ACHN (cell line): ENCODE measurements at places on chromosomes 11 and 22.

DNA sequence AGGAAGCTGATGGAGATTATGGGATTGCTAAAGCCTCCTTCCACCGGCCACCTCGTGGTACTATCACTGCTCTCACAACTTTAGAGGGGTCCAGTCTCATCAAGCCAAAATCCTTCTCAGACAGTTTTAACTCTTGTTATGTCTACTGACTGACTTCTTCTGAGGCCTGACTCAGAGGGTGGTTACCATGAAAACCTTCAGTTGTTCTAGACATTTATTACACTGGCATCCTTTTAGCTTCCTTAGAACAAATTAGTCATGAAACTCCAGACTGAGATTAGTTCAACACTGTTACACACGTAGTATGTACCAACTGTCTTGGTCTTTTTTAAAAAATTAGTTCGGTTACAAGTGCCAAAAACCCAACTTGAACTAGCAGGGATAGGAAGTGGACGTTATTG lies 7.5 kb downstream of the DIXDC1 start:
- peak; percentile 82 for DNase-seq

GRCh38 chr22:29948385-29948769 lies 65.4 kb downstream of the MTMR3 start:
- DNase-seq, result no peak

- peak; percentile 49 for DNase-seq
These were observed 86.1 kb upstream of the HORMAD2 start for GRCh38 chr22:29994027-29994715.

GRCh38 chr11:110990311-110990710 lies 255.2 kb upstream of the POU2AF2 start:
- no peak for DNase-seq

DNA sequence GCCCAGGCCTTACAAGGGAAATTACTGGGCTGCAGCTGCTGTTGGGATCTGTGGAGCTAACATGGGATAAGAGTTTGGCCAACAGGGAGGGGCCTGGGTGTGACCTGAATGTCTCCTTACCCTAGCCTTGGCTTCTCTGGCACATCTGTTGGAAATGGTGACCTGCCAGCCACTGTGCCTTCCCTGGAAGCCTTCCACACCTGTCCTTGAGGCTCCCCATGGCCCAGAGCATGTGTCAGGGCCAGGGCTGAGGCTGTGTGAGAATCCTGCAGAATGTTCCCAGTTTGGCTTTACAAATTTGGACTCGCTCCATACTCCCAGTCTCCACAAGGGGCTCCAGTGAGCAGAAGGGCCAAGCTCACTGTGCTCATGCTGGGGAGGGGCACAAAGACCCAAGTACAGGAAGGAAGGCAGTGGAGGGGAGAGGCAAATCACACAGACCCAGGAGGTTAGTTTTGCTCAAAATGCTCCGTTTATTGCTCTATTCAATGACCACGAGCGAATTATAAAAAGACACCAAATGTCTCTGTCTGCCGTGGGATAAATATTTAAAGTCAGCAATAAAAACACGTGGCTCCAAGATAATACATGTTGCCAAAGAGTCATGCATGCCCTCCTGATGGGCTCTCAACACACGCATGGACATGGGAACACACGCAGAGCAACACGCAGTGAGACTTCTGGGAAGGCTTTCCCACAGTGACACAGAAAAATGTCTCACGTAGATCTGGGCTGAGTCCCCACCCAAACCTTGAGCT lies 1.7 kb upstream of the IGSF22 start:
- peak; percentile 30 for DNase-seq

DNA sequence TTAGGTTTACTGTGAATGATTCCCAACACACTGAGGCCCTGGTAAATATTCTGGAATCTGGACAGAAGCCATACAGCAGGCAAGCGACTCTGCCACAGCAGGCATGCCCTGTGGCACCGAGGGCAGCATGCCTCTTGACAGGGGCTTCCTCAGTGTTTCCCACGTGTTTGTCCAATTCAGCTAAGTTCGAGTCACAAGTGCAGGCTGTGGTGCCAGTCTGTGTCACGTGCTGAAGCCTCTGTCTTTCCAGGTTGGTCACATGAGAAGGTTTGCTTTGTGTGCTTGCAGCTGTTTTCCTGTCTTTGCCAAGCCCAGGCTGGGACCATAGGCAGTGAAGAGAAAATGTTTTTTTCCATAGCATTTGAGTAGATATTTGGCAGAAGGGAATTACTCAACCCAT lies 2.4 kb upstream of the PPFIBP2 start:
- DNase-seq, result no peak

GRCh38 chr11:75246671-75247350 lies 6.2 kb downstream of the TPBGL start:
- DNase-seq, result no peak

DNA sequence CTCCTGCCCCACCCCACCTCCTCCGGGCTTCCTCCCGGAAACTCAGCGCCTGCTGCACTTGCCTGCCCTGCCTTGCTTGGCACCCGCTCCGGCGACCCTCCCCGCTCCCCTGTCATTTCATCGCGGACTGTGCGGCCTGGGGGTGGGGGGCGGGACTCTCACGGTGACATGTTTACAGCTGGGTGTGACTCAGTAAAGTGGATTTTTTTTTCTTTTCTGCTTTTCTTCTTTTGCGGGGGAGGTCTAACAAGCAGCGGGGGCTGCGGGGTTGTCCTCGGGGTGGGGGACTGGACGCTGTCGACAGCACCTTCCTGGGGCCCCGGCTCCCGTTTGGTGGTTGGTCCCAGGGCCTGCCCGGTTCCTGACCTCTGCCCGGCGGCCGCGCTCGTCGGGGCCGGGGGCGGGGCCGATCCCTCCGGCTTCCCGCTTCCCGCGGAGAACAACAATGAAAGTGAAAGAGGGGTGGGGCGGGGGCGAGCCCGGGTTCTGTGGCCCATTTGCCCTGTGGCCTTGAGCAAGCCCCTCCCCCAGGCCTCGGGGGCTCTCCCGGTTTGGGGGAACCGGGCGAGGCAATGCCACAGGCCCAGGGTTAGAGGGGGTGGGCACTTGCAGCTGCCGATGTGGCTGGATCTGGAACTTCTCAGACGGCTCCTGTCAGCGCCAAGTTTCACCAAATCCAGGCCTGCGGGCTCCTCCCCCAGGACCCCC lies 975 bp upstream of the MDK start:
- peak; percentile 51 for DNase-seq

GRCh38 chr11:95910638-95911368 lies 13.1 kb downstream of the MTMR2 start:
- no peak for DNase-seq

GRCh38 chr22:31497148-31497938 lies 1.0 kb downstream of the SFI1 start:
- no peak for DNase-seq

- no peak for DNase-seq
These were observed 52.8 kb upstream of the ANO1 start for GRCh38 chr11:70025308-70025707.

GRCh38 chr11:32388871-32389770 lies 46.2 kb downstream of the WT1 start:
- no peak for DNase-seq

DNA sequence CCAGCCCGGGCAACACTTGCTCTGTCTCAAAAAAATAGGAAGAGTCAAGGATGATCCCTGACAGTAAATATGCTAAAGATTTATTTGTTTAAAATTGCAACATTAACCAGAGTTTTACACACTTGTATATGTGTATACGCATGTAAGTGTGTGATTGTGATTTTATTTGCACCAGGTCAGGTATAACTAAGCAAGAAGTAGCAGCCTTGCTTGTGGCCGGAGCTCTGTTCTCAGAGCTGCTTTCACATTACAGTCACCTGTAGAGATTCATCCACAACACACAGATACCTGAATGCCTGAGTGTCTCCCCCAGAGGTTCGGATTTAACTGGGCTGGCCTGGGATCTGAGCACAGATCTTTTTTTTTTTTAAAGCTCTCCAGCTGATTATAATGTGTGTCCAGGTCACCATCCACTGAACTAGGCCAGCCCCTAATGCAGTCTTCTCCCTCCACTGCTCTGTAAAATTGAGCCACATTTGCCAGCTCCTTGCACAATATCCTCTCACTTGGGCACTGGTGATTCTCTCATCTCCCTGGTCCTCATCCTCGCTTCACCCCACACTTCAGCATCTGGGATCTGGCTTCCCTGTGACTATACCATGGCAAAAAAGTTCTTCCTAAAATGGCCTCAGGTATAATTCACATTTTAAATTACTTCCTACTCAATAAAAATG lies 48.3 kb downstream of the LIF start:
- DNase-seq, result no peak

- no peak for DNase-seq
These were observed 3913.9 kb upstream of the OR11H1 start for GRCh38 chr22:11613898-11614755.

DNA sequence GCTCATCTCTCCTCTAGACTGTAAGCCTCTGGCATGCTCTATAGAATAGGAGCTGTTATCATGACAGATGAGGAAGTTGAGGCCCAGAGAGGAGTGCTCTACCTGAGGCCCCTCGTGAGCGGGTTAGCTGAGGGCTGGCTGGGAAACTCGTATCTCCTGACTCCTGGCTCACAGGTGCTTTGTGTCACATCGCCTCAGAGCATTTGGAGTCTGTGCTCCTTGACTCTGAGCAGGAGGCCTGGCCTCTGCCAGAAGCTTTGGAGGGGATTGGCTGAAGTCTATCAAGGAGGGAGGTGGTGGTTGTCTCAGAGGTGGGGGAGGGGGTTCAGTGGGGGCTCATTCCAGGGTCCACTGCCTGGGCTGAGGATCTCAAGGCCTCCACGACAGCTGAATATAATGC lies 7.4 kb downstream of the KCNC1 start:
- DNase-seq, result no peak

DNA sequence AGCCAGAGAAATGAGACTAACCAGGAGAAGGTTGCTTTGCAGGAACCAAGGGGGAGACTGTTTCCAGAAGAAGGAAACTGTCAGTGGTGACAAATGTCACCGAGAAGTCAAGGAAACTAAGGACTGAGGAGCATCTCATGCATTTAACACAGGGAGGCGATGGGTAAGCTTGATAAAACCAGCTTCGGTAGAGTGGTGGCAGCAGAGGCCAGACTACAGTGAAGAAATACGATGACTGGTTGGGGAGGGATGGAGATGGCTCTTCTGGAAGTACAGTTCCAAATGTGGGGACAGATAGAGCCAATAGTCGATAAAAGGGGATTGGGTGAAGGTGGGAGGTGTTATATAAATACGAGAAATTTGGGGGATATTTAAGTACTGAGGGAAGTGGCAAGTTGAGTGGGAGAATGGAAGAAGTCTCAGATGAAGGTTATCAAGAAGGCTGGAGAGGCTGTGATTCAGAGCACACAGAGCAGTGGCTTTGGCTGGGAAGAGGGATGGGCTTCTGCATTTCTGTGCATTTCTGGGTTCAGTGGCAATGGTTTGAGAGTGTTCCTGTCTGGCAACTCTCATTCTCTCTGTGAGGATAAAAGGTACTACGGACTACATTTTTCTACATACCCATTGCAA lies 29.2 kb downstream of the SC5D start:
- no peak for DNase-seq

GRCh38 chr11:6693342-6694228 lies 10.4 kb upstream of the MRPL17 start:
- peak; percentile 54 for DNase-seq

DNA sequence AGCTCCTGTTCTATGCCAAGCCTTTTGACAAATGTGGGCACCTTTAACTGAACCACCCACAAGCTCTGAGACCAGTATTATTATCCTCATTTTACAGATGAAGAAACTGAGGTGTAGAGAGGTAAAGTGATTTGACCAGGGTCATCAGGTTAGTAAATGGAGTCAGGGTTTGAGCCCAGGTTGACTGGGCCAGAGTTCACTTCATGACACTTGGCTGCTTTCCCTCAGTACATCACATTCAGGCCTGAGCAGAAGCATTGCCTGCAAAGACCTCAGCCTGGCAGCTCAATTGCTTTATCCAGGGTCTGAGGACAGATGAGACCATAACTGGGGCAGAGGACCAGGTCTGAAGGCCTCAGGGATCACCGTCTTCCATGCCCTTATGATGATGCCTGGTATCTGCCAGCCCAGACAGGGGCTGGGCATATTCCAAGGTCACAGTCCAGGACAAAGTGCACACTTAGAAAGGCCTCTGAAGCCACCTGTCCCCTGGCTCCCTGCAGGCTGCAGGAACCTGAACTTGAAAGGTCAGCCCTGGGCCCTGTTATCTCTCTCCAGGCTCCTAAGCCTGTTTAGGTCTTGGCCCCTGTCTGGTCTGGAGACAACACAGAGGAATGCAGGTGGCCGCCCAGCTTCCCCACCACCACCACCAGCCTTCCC lies 32.0 kb downstream of the POU2AF3 start:
- no peak for DNase-seq

DNA sequence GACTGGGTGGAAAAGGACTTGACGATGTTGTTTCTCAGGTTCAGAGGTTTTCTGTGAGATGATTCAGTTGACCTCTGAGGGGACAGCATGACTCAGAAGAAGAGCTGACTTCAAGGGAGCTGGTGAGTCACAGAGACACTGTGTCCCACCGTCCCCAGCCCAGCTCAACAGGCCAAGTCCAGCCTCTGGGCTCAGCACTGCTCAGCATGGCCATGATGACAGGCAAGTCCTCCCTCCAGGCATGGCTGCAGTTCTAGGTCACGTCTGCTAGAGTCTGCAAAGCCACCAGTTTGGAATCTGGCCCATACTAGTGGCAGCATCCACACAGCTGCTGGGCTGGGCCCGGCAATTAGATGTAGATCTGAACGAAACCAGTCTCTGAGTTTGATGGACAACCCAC lies 12.9 kb downstream of the TRIM29 start:
- DNase-seq, result no peak

- no peak for DNase-seq
These were observed 9.0 kb upstream of the HIKESHI start for GRCh38 chr11:86292912-86293616.

DNA sequence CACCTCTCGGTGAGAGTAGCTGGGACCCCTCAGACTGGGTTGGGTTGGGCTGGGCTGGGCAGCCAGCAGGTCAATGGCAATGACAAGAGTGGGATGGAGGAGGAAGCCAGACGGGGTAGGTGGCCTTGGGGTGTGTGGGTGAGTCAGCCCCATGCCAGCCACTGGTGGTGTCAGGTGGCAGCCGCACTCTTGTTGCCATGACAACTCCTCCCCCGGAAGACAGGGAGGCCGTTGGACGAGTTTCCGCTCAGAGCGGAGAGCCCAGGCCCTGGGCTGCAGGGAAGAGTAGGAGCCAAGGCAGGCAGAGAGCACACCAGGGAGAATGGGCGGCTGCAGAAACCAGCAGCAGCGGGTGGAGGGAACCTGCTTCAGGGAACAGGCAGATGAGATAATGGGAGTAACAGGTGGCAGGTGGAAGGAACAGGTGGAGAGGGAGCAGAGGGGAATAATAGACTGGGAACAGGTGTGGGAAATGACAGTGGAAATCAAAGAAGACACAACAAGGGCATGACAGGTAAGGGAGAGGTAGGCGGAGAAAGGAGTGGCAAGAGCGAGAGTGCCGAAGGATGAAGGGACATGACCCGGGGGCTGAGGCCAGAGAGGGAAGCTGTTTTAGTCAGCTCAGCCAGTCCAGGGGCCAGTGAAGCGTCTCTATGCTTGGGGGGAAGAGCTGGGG lies 8.7 kb downstream of the SPTBN2 start:
- no peak for DNase-seq
